ENCODE measurements at places on chromosomes 7 and 10.

GRCh38 chr7:46764100-46764936, 817.6 kb downstream of the TNS3 start:
- no peak for DNase-seq

DNA sequence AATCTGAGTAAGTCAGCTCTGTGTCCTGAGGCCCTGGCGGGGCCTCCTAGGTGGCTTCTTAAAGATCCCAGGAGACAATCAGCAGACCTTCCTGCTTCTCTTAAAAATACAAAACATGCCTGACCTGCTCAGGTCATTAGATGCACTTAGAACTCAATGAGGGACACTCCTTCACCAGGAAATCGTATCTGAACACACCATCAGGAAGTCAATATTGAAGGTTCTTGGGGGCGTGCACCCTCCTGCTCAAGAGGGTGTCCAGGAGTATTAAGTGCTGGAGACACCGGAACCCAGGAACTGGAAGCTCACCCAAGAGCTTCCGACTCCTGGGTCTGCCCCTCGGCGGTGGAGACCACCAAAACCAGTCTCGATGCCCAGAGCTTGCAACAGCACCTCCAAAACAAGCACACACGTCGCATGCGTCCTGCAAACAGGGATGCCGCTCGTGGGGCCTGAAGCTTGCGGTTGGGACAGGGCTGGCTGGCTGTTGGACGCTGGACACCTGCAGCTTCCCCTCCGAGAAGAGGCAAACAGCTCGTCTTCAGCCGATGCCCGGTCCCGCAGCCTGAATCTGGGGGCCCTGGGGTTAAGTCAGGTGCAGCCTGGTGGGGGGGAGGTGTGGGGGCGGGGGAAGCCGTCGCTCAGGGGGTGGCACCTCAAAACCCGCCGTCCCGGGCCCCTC, 803 bp downstream of the RAPGEF5 start:
- no peak for DNase-seq

DNA sequence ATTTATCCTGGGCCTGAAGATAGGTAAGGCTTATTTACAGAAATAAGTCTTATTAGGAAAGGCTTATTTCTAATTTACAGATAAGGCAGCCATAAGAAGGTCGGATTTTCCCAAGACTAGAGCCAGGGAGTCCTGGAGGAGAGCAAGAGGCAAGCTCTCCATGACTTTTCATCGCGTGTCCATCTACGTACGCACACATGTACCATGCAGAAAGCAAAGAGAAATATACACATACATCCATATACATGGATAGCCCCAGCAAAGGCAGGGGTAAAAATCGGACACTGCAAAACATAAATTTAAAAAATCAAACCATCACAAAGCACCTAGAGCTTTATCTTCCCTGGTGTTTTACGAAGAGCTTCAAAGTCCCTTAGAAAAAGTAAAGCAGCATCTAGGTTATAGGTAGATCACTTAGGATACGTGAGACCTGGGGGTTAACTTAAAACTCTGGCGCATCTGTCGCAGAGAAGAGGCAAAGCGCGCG, 25.8 kb upstream of the ZRANB1 start:
- DNase-seq: no peak

DNA sequence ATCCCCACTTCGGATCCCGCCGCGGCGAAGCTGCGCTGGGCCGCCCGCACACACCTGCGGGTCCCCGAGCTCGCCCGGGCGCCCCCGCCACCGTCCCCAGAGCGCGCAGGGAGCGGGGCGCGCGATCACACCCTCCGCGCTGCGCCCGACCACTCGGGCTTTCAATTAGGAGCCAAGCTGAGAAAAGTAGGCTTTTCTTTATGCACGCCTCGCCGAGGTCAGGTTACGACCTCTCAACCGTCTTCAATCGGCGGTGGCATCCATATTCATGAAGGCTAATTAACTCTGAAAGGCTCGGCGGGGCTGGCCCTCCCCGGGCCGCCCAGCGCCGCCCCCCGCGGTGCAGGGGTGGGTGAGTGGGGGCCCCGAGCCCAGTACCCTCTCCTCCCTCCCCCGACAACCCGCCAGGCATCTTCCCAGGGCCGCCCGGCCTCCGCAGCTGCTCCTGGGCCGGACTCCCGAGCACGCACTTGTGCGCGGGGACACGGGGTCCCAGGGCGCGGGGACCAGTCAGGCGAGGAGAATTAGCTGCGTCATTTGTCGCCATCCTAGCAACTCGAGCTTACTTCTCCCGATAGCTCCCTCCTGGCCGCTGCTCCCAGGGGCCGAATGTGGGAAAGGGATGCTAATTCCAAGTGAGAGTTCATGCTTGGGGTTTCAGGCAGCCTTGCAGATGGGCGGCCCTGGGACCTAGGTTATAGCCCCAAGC, 155.5 kb upstream of the LYZL2 start:
- no peak for DNase-seq

DNA sequence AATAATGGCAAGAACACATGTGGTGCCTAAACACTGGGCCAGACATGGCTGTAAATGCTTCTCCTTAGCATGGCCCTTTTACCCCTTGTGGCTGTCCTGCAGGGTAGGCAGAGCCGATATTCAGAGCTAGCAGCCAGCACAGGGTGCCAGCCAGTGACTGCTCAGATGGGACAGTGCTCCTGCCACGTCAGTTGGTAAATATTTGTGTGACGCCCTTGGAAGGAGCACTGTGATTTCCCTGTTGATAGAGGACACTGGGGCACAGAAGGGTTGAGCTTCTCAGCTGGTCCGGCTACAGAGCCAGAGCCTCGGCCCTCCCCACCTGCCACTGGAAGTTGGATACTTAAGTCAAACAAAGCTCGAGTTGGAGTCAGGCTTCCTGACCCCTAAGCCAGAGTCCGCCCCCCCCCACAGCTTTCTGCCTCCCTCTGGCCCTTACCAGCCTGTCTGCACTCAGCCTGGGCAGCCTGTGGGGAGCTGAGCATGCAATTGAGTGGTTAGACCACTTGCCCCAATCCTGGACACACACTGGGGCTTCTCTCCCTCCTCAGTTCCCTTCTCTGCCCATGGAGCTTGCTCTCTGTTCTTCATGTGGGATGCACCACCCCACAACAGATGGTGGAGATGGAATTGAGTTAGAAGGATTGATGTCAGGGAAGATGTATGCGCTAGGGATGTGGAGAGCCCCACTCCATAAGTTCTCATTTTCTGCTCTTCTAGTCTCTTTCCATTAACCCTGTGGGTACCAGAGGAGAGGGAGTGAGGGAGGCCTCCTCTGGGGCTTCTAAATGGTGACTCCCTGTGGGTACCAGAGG, 350.8 kb downstream of the PLXNA4 start:
- DNase-seq: no peak

DNA sequence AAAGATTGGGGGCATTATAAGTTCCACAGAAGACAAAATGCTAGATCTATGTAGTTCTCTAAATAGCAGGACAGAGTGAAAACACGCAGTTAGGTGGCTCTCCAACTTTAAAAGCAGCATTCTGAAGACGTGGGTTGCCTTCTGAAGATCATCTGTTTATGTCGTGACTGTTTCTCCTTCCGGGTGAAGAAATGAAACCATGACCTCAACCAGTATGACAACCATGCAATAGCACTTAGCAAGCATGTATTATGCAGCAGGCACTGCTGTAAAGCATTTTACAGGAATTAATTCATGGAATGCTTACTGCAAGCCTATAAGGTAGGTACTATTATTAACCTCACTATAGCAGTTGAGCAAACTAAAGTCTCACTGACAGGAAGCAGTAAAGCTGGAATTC, 125.2 kb downstream of the SLC25A13 start:
- DNase-seq: no peak

DNA sequence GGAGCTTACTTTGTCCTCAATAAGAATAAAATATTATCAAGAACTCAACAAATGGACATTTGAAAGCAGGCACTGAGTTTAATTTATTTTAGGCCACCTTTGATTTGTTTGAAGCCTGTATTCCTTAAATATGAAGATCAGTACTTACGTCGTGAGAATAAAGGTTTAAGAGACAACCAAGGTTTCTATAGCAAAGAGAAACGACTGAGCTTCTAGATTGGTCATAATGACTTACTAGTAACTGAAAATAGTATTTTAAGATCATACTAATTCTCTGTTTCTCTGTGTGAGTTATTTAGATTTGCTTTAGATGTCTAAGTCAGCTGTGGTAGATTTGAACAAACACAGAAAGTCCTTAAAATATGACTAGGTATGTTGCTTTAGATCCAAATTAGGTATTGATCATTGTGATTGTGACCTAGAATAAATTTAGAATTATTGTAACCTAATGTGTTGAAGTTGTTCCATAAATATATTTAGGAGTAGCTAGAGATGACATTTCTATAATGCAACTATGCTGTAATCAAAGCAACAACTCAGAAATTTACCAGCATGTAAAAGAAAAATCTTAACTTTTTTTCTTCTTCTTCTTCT, 2.4 kb upstream of the GLCCI1 start:
- DNase-seq: no peak

GRCh38 chr10:133163889-133164815, 4.1 kb downstream of the KNDC1 start:
- DNase-seq: no peak

GRCh38 chr7:10122551-10123100, 851.0 kb upstream of the PHF14 start:
- no peak for DNase-seq

- no peak for DNase-seq
These were observed 2.5 kb downstream of the TMEM178B start for GRCh38 chr7:141076377-141076776.

DNA sequence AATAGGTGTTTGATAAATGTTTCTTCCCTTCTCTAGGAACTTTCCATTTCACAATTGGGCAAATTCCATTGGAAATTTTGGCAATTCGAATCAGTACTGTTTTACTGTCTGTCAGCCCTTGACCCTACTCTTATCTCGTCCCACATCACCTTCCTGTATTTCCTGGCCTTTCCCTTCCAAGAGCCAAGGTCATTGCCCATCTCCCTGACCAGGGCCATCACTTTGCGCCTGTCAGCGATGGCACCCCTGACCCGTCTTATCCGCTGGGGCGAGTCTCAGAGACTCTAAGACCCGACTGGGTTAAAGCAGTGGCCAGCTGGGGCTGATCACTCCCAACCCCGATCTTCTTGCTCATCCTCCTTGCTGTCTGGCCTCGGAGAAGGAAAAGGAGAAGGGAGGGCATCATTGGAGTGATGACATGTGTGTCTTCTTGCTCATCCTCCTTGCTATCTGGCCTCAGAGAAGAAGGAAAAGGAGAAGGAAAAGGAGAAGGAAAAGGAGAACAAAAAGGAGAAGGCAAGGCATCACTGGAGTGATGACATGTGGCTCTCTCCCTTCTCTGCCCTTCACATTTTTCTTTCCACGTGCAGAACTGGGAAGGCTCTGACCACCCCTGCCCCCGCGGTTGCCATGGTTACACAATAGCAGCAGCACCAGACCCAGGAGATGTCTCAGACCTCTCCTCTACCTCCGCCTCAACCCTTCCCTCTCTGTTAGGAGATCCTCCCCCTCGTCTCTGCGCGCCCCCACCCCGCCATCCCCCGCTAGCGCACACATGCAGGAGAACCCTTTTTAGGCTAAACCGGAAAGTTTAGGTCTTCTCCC, 2.0 kb downstream of the SEMA3D start:
- no peak for DNase-seq

- no peak for DNase-seq
These were observed 260.1 kb upstream of the CDC14C start for GRCh38 chr7:48664241-48664640.

DNA sequence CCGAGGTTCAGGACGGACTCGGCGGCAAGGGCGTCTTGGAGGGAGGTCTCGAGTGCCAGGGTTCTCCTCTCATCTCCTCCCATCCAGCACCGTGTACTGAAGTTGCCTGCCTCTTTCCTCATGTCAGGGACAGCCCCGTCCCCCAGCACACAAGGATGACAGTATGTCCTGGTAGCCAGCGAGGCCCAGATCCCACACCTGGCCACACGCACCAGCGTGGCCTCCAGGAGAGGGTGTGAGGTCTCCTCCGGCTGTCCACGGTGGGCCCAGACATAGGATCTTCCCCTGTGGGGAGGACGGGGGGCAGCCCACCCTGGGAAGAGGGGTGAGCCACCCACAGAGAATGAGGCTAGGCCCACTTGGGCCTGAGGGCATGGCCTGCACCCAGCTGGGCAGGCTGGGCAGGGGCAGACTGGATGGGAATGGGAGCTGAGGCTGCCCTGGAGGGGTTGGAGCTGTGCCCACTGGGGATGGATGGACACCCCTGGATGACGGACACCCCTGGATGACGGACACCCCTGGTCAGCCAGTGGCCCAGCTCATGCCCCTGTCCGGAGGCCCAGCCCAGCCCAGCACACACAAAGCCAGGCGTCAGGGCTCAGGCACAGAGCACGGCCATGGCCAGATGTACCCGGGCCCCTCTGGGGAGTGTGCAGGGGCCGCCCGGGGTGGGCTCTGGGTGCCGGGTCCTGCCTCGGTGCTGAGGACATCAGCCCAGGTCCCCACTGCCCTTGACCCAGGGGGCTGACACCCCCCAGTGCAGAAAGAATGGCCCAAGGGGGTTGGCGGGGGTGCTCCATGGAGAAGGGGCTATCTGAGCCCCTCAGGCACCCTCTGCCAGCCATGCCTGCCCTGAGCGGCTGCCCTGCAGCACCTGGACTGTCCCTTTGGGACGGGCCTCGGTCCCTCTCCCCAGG, 30.9 kb upstream of the CFAP46 start:
- DNase-seq: no peak

GRCh38 chr10:29895456-29895855, 163.9 kb downstream of the JCAD start:
- no peak for DNase-seq

DNA sequence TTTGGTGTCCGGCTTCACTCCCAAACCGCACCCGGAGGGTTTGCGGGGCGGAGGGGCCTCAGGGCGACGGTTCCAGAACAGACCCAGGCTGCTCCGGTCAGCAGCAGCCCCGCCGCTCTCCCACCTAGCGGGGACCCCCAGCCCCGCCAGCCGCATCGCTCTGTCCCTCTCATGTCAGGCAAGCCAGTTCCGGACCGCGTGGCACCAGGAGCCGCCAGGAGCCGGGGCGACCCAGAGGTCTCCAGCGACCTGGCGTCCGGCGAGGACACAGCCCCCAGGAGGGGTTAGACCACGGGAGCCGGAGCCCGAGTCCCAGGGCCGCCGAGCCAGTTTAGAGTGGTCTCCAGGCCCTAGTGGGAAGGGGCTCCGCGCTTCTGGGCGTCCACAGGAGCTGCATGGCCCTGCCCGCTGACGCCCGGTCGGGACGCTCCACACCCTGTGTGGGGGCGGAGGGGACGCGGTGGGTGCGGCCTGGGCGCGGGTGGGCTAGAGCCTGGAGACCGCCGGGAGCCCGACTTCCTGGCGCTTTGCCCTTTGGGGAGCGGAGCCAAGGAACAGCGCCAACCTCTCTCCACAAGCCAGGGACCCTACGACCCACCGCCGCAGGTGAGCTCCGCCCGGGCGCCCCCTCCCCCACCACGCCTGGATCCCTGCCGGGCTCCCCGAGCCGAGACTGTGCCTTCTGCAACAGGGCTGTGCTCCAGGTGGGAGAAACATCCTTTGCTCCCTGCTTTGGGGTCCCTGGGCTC, 43.4 kb downstream of the ZNF117 start:
- DNase-seq: no peak

DNA sequence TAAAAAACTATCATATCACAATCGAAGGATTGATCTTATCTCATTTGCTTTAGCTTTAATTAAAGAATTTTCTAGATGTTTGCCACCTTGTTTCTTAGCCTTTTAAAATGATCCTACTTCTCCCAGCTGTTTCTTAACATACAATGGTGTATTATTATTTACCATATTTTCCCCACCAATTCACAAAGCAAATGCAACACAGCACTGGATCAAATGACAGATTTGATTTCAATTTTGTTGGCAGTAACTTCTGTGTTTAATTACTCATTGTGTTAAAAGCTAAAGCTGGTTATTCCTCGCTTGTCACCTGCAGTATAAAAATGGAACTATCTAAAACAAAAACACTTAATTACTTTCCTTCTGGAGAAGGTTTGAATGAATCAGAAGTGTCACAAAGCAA, 19.6 kb downstream of the SVIL start:
- no peak for DNase-seq

- no peak for DNase-seq
These were observed 21.6 kb upstream of the GIMAP8 start for GRCh38 chr7:150428671-150429451.

Measured in stimulated activated CD4-positive, alpha-beta T cell treated with anti-CD3 and anti-CD28 coated beads, Interleukin-15, amount 100 ng/mL, for 1 hour (primary cell).